ENCODE measurements at places on chromosomes 4 and X. TPM values are rescaled to one million over a fixed set of nuclear protein-coding genes. Genes with fewer than 3 reads are reported as not detected.
A peak's percentile ranks its signal among the peaks of the same experiment; 100 is the strongest.

The PPARGC1A gene
- polyA plus RNA-seq: 15.4 TPM

- H3K4me1 ChIP-seq: peaks cover 7% of the 10 kb centered on the region
- peak; percentile 26 for DNase-seq
- no peaks in the 10 kb centered on the region for H3K36me3 ChIP-seq
- no peak overlapping the region for H3K27ac ChIP-seq
- no peak overlapping the region for H3K4me3 ChIP-seq
Measured at GRCh38 chr4:75028196-75028854, 95.4 kb downstream of the PARM1 start.

DNA sequence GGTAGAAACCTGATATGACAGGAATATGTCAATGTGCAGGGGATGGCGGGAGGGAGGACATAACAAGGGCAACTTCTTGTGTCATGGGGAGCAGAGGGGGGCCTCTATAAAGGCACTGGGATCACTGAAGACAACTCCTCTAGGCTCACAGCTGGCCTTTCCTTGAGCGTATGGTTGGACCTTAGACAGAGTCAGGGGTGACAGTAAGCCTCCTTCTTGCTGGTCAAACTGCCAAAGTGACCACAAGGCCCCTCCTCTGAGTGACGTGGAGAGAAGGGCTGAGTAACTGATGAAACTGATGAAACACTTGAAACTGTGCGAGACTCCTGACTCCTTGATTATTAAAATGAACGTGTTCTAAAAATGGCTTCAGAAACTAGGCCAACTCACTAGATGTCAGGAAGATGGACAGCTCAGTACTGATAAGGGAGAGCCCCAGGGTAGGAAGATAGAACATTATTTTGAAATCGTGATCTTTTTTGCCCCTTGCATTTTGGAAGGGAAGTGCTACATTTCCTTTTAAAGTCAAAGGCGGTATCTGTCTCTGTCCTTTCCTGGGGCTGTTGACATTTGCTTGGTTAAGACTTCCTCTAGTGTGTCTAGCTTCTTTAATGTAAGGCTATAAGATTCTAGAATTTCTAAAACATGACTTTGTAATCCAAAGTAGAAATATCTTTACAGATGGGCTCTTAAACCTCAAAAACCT is 1.6 kb downstream of the RAB33A start:
- H3K36me3 ChIP-seq: no peaks in the 10 kb centered on the region
- no peaks in the 10 kb centered on the region for H3K4me1 ChIP-seq
- H3K4me3 ChIP-seq: no peak overlapping the region
- peak overlapping the region; percentile 31 for H3K27ac ChIP-seq
- peak; percentile 18 for DNase-seq

DNA sequence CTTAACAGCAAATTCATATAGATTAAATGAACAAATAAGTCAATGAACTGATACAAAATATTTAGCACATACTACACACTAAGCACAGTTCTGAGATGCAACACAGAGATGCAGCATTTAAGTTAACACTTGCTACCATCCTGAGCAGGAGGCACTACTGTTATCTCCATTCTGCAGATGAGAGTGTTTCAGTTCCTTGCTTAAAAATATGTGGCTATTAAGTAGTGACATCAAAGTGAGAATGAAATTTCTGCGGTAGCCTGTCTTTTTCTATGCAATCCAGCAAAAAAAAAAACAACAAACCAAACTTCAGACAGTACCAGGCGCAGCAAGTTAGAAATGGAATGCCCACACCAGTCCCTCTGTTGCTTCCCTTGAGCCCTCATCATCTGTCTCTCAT is 90.8 kb downstream of the SHISA3 start:
- no peak for DNase-seq
- no peaks in the 10 kb centered on the region for H3K4me1 ChIP-seq
- H3K27ac ChIP-seq: no peak overlapping the region
- H3K4me3 ChIP-seq: no peak overlapping the region
- no peaks in the 10 kb centered on the region for H3K27me3 ChIP-seq
- no peaks in the 10 kb centered on the region for H3K36me3 ChIP-seq

The MAGEE2 gene
- not detected for polyA plus RNA-seq

The LSM6 gene
- 39.9 TPM for polyA plus RNA-seq

- no peak overlapping the region for H3K27ac ChIP-seq
- no peaks in the 10 kb centered on the region for H3K4me1 ChIP-seq
- H3K36me3 ChIP-seq: no peaks in the 10 kb centered on the region
- no peak overlapping the region for H3K4me3 ChIP-seq
Measured at GRCh38 chrX:118574666-118575065, 79.1 kb downstream of the DOCK11 start.

DNA sequence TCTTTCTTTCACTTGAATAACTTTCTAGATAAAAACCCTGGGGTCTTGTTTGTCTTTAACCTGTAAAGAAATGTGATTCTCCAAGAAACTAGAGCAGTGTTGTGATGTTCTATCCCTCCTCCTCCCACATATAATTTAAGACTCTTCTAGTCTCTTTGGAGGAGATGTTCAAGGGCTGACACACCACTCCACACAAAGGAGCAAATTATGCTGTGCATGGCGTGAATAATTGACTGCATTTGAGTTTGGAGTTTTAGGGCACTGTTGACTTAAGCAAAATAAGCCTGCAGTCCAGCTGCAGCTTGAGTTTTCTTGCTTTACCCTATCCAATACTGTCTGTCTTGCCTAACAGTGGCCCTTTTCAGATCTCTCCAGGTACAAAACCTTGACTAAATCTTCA is 119.7 kb downstream of the CHRDL1 start:
- DNase-seq: no peak
- no peak overlapping the region for H3K4me3 ChIP-seq
- no peaks in the 10 kb centered on the region for H3K4me1 ChIP-seq

The MBNL3 gene
- 86.5 TPM for polyA plus RNA-seq

GRCh38 chr4:146040623-146041022 is 102.0 kb upstream of the ZNF827 start:
- no peak overlapping the region for H3K27ac ChIP-seq
- no peaks in the 10 kb centered on the region for H3K36me3 ChIP-seq
- no peaks in the 10 kb centered on the region for H3K4me1 ChIP-seq
- H3K27me3 ChIP-seq: no peaks in the 10 kb centered on the region
- H3K4me3 ChIP-seq: no peak overlapping the region
- no peak for DNase-seq

GRCh38 chrX:48899078-48899410 is 1.3 kb downstream of the PQBP1 start:
- no peak for DNase-seq
- H3K4me3 ChIP-seq: no peak overlapping the region
- peaks cover 5% of the 10 kb centered on the region for H3K4me1 ChIP-seq
- no peaks in the 10 kb centered on the region for H3K36me3 ChIP-seq
- H3K27me3 ChIP-seq: no peaks in the 10 kb centered on the region
- no peak overlapping the region for H3K27ac ChIP-seq

- no peak for DNase-seq
- H3K36me3 ChIP-seq: no peaks in the 10 kb centered on the region
- H3K27ac ChIP-seq: no peak overlapping the region
Measured at GRCh38 chrX:139246295-139246694, 284.2 kb upstream of the F9 start.

DNA sequence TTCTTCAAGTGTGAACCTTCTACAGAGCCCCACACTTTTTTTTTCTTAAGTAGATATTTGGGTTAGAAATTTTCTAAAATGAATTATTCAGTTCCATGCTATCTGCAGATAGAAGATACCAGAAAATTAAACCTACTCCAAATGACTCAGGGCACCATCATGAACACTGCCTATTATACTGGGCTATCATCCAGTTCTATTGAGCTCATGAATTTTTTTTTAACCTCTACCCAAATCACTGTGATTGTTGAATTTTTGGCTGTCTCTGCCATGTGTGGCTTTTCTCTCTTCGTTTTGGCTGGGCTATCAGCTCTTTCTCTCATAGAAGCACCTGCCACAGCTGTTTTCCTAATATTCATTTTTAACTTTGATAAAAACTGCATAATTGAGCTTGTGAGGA is 31.0 kb upstream of the SLC34A2 start:
- H3K27ac ChIP-seq: no peak overlapping the region
- no peaks in the 10 kb centered on the region for H3K27me3 ChIP-seq
- H3K4me3 ChIP-seq: no peak overlapping the region
- no peaks in the 10 kb centered on the region for H3K4me1 ChIP-seq

DNA sequence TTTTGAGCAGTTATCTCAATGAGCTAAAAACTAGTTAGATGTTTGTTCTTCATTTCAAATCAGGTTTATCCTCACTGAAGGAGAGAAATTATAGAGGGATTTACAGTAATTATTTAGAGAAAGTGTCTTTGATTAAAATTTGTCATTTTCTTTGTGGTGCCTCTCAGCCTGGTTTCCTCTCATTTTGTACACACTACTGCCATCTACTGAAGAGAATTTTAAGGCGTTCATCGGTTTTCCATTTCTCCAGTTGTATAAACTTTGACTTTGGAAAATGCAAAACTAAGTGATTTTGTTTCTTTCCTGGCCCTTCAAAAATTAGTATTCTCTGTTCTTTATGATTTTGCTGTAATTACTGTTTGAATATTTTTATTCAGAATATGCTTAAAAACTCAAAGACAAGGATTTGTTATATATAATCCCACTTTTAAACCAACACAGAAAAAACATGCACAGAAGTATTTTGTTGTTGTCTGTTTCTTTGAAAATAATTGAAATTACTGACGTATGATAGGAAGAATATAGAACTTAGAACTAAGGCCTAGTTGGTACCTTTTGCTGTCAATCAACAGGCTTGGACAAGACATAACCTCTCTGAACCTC is 34.4 kb upstream of the ANXA3 start:
- H3K4me1 ChIP-seq: no peaks in the 10 kb centered on the region
- no peak for DNase-seq
- no peak overlapping the region for H3K4me3 ChIP-seq
- H3K27me3 ChIP-seq: no peaks in the 10 kb centered on the region
- H3K27ac ChIP-seq: no peak overlapping the region

DNA sequence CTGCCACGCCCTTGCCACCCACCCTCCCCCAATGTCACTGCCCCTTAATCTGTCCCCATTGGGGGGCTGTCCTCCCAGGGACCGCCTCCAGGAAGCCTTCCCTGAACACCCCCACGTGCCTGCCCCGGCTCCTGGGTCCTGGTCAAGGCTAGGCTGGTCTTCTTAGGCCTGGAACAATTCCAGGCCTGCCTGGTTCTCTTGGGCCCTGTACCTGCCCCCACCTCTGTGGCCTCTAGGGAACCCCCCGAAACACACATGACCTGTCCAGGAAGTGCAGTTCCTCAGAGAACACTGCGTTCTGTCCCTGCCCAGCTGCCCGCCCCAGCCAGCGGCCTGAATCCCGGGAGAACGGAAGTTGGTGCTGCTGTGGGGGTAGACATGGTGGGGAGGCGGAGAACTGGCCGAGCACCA is 5.1 kb downstream of the MXD4 start:
- H3K4me3 ChIP-seq: no peak overlapping the region
- peak; percentile 61 for DNase-seq
- H3K27ac ChIP-seq: peak overlapping the region; percentile 93

The COL25A1 gene
- 17.2 TPM for polyA plus RNA-seq

DNA sequence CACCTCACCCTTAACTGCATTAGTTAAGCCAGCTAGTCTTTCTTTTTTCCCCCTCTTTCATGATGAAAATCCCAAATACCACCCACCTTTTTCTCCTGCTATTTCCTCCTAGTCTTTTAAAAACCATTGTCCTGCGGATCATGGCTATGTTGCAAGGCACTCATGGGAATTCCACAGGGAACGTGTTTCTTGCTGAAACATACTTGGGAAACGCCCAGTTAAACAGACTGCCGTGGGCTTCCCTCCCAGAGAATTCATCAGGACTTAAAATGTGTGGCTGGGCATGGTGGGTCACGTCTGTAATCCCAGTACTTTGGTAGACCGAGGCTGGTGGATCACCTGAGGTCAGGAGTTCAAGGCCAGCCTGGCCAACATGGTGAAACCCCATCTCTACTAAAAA is 32.2 kb downstream of the XG start:
- no peaks in the 10 kb centered on the region for H3K27me3 ChIP-seq
- no peak overlapping the region for H3K4me3 ChIP-seq
- no peaks in the 10 kb centered on the region for H3K36me3 ChIP-seq

GRCh38 chrX:107448998-107449835 is at the start of gene FRMPD3:
Gene FRMPD3 (plus strand): TSS chrX:107449652. CDS start chrX:107526589, 76,937 bp downstream.
- H3K36me3 ChIP-seq: no peaks in the 10 kb centered on the region
- H3K4me3 ChIP-seq: peak within 1 kb of the TSS; percentile 26
- H3K27me3 ChIP-seq: no peaks in the 10 kb centered on the region
- H3K27ac ChIP-seq: no peak within 1 kb of the TSS
- no peaks in the 10 kb centered on the region for H3K4me1 ChIP-seq

The CORIN gene
- 4.6 TPM for polyA plus RNA-seq

DNA sequence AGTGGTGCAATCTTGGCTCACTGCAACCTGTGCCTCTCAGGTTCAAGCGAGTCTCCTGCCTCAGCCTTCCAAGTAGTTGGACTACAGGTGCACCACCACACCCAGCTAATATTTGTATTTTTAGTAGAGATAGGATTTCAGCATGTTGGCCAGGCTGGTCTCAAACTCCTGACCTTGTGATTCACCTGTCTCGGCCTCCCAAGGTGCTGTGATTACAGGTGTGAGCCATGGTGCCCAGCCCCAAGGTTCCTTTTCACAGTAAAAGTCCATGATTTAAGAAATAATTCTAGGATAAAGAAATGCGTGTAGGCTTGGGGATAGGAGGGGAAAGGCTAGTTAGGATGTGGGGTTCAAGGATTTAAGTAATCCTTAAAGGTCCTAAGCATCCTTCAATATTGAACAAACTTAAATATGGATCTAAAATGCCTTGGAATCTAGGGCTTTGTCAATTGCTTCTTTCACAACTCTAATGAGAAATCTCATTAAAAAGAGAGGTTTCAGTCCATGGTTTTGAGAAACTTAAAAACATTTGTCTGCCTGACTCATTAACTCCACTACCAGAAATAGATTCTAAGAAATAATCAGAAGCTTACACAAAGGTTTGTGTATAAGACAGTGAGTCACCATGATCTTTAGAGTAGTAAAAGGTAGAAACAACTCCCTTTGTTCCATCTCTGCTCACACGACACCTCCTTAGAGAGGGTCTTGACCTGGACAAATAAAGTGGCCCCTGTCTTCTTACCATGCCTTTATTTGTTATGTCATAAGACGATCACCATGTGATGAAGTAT is 203.2 kb downstream of the PTTG2 start:
- H3K4me1 ChIP-seq: no peaks in the 10 kb centered on the region
- no peaks in the 10 kb centered on the region for H3K27me3 ChIP-seq
- no peak for DNase-seq
- no peak overlapping the region for H3K27ac ChIP-seq
- H3K36me3 ChIP-seq: no peaks in the 10 kb centered on the region
- H3K4me3 ChIP-seq: no peak overlapping the region

- no peak for DNase-seq
- H3K4me3 ChIP-seq: peak overlapping the region; percentile 72
- H3K27me3 ChIP-seq: no peaks in the 10 kb centered on the region
- H3K4me1 ChIP-seq: peaks cover 32% of the 10 kb centered on the region
Measured at GRCh38 chr4:185142564-185142911, 528 bp upstream of the SLC25A4 start.

The RAB40A gene
- polyA plus RNA-seq: 5.3 TPM

The BEX5 gene
- 18.6 TPM for polyA plus RNA-seq

The FGF5 gene
- polyA plus RNA-seq: not detected

Data from testis (tissue), 5 donors.